ENCODE measurements at places on chromosomes 1 and 21. TPM values are rescaled to one million over a fixed set of nuclear protein-coding genes. Genes with fewer than 3 reads are reported as not detected.

DNA sequence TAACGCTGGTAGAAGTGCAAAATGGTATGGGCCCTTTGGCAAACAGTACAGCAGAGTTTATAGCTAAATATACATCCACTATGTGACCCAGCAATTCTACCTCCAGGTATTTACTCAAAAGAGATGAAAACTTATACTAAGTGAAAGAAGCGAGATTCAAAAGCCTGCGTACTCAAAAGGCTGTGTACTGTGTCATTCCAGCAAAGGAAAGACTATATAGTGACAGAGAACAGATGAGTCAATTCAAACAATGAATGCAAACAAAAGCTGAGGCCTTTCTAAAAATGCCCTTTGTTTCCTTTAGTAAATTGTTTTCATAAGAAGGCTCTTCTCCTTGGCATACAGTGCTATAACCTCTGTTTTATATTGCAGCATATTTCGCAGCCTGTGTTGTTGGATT lies 268.8 kb upstream of the CSF3R start:
- no peak for DNase-seq

- no peak for DNase-seq
Measured at GRCh38 chr1:234322097-234322496, 51.2 kb upstream of the COA6 start.

DNA sequence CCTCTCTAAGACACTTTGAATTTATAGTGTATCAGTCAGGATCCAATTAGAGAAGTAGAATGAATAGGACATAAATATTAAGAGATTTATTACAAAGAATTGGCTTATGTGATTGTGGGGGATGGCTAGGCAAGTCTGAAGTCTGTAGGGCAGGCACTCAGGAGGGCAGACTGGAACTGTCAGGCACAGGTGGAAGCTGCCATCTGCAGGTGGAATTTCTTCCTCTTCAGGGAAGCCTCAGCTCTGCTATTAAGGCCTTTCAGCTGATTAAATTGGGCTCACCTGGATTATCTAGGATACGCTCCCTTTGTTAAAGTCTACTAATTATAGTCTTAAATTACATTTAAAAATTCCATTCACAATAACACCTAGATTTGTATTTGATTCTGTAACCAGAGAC lies 92.0 kb upstream of the HAO2 start:
- DNase-seq: no peak

Gene VSIG8
- total RNA-seq: not detected

Gene ADAM30
- not detected for total RNA-seq

Gene H3-3A
- total RNA-seq: 171 TPM
